Effector memory CD8-positive, alpha-beta T cell (primary cell): ENCODE measurements at places on chromosomes 13 and 19.

DNA sequence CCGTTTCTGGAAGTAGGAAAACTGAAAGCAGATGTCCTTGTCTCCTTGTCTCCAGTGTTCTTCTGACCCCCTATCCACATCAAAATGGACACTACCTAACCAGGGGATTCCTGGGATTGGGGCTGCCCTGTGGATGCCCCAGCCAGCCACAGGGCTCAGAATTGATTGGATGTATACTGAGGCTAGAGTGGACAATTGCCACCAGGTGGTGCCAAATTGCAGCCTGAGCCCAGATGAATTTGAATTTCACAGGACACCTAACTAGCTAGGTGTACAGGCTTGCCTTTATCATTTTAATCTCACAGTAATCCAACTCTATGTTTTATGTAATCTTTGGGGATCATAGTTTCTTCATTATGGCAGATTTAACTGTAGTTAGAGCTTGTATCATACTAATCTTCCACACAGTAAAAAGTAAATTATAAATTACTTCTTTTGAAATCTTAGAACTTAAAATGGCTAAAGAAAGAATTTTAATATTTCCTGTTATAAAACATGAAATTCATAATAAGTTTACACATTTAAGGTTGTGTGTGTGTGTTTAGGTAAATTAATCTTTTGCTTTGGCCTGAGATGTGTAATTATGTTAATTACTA lies 58.0 kb downstream of the PIBF1 start:
- no peak overlapping the region for H3K27ac ChIP-seq
- H3K36me3 ChIP-seq, result peaks cover 23% of the 10 kb centered on the region
- no peaks in the 10 kb centered on the region for H3K27me3 ChIP-seq

DNA sequence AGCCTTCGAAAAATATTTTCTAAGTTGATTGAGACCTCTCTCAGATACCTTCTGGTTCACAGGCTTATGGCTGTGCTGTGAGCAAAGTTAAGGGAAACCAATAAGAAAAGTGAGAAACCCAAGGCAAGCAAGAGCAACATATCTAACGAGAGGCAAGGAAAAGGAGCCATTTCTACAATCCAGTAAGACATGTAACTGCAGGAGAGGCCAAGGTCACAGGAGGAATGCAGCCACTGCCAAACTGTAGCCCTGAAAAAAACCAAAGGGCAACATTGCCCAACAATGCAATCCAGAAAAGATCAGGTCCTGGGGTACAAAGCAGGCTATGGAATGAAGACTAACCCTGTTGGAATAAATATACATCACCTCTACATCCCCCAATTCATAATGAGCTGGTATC lies 21.3 kb downstream of the SCGB2B2 start:
- no peaks in the 10 kb centered on the region for H3K4me1 ChIP-seq
- H3K4me3 ChIP-seq, result no peak overlapping the region
- DNase-seq, result no peak
- no peak overlapping the region for H3K27ac ChIP-seq
- H3K27me3 ChIP-seq, result peaks cover 61% of the 10 kb centered on the region

- H3K36me3 ChIP-seq, result peaks cover 82% of the 10 kb centered on the region
- H3K27me3 ChIP-seq, result no peaks in the 10 kb centered on the region
- no peak for DNase-seq
- H3K27ac ChIP-seq, result peak overlapping the region; percentile 73
- H3K4me1 ChIP-seq, result peaks cover 12% of the 10 kb centered on the region
- no peak overlapping the region for H3K4me3 ChIP-seq
Measured at GRCh38 chr19:16153582-16154336, 10.3 kb downstream of the HSH2D start.

- peaks cover 62% of the 10 kb centered on the region for H3K27me3 ChIP-seq
- H3K36me3 ChIP-seq, result peaks cover 4% of the 10 kb centered on the region
- H3K4me3 ChIP-seq, result no peak overlapping the region
- no peak for DNase-seq
- H3K27ac ChIP-seq, result no peak overlapping the region
- no peaks in the 10 kb centered on the region for H3K4me1 ChIP-seq
Measured at GRCh38 chr13:111404746-111405145, 84.3 kb downstream of the TEX29 start.

GRCh38 chr13:72293206-72293605 lies 426.2 kb upstream of the DACH1 start:
- H3K36me3 ChIP-seq, result no peaks in the 10 kb centered on the region
- no peak for DNase-seq
- no peaks in the 10 kb centered on the region for H3K27me3 ChIP-seq
- no peak overlapping the region for H3K27ac ChIP-seq

- no peak for DNase-seq
- H3K4me3 ChIP-seq, result peak within 1 kb of the TSS; percentile 91
- H3K4me1 ChIP-seq, result peaks cover 66% of the 10 kb centered on the region
- H3K36me3 ChIP-seq, result peaks cover 43% of the 10 kb centered on the region
- peak within 1 kb of the TSS; percentile 91 for H3K27ac ChIP-seq
- H3K27me3 ChIP-seq, result no peaks in the 10 kb centered on the region
Measured at GRCh38 chr13:99307247-99307646, at the start of gene GPR183. GPR183 (minus strand) TSS chr13:99307399; CDS start chr13:99296145, 11,254 bp downstream.

GRCh38 chr19:16143399-16144215 lies at the start of gene HSH2D:
HSH2D (plus strand) TSS chr19:16143685; CDS start chr19:16148751, 5,066 bp downstream.
- H3K27me3 ChIP-seq, result no peaks in the 10 kb centered on the region
- H3K27ac ChIP-seq, result peak within 1 kb of the TSS; percentile 98
- H3K36me3 ChIP-seq, result peaks cover 21% of the 10 kb centered on the region
- peak; percentile 73 for DNase-seq
- H3K4me1 ChIP-seq, result peaks cover 53% of the 10 kb centered on the region
- H3K4me3 ChIP-seq, result peak within 1 kb of the TSS; percentile 99

GRCh38 chr19:18769989-18770528 lies 21.0 kb downstream of the COMP start:
- H3K27me3 ChIP-seq, result no peaks in the 10 kb centered on the region
- H3K27ac ChIP-seq, result no peak overlapping the region

GRCh38 chr13:51420681-51421490 lies 31.9 kb downstream of the INTS6 start:
- H3K4me1 ChIP-seq, result peaks cover 67% of the 10 kb centered on the region
- no peak overlapping the region for H3K27ac ChIP-seq
- no peaks in the 10 kb centered on the region for H3K27me3 ChIP-seq
- H3K4me3 ChIP-seq, result peak overlapping the region; percentile 60
- no peak for DNase-seq
- peaks cover 17% of the 10 kb centered on the region for H3K36me3 ChIP-seq

GRCh38 chr13:53137779-53138178 lies 109.2 kb downstream of the OLFM4 start:
- no peak overlapping the region for H3K4me3 ChIP-seq
- no peaks in the 10 kb centered on the region for H3K27me3 ChIP-seq
- DNase-seq, result no peak
- H3K27ac ChIP-seq, result no peak overlapping the region

GRCh38 chr13:35598790-35599369 lies 122.4 kb upstream of the MAB21L1 start:
- DNase-seq, result no peak
- no peaks in the 10 kb centered on the region for H3K27me3 ChIP-seq
- H3K36me3 ChIP-seq, result no peaks in the 10 kb centered on the region
- no peak overlapping the region for H3K4me3 ChIP-seq

DNA sequence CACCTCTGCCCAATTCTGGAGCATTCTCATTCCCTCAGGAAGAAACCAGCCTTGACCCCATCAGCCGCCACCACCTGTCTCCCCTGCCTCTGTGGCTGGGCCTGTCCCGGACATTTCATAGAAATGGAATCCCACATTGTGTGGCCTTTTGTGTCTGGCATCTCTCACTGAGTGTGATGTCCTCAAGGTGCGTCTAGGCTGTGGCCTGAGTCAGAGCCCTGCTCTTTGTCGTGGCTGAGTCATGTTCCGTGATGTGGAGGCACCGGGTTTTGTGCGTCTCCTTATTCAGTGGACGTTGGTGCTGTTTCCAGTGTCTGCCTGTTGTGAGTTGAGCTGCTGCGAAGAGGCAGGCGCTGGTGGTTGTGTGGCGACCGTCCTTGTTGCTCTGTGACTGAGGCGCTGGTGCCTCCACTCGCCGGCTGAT lies 3.5 kb downstream of the FZR1 start:
- peaks cover 58% of the 10 kb centered on the region for H3K4me1 ChIP-seq
- peaks cover 49% of the 10 kb centered on the region for H3K36me3 ChIP-seq
- no peak for DNase-seq
- peak overlapping the region; percentile 35 for H3K27ac ChIP-seq
- no peaks in the 10 kb centered on the region for H3K27me3 ChIP-seq

DNA sequence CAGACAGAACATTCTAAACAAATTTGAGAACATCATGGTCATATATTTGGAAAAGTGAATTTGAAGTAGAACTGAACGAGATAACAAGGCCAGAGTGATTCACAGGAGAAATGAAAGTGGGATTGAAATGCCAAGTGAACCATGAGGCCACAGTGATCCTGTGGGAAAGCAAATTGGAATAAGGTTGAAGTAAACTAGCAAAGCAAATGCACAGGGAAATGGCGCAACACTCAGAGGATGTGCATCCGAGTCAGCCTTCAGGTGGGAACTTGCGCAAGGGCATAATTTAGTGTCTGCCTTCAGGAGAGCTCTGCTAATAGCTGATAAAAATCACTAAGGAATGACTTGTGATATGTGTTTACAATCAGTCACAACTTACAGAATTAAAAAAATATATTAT lies 696.6 kb downstream of the LIG4 start:
- H3K36me3 ChIP-seq, result no peaks in the 10 kb centered on the region
- no peaks in the 10 kb centered on the region for H3K4me1 ChIP-seq
- H3K4me3 ChIP-seq, result no peak overlapping the region
- H3K27me3 ChIP-seq, result no peaks in the 10 kb centered on the region
- no peak overlapping the region for H3K27ac ChIP-seq

- H3K27ac ChIP-seq, result no peak overlapping the region
- H3K36me3 ChIP-seq, result no peaks in the 10 kb centered on the region
- H3K4me1 ChIP-seq, result no peaks in the 10 kb centered on the region
- peaks cover 40% of the 10 kb centered on the region for H3K27me3 ChIP-seq
- H3K4me3 ChIP-seq, result no peak overlapping the region
- DNase-seq, result no peak
Measured at GRCh38 chr19:53311044-53311443, 22.5 kb upstream of the ZNF845 start.

DNA sequence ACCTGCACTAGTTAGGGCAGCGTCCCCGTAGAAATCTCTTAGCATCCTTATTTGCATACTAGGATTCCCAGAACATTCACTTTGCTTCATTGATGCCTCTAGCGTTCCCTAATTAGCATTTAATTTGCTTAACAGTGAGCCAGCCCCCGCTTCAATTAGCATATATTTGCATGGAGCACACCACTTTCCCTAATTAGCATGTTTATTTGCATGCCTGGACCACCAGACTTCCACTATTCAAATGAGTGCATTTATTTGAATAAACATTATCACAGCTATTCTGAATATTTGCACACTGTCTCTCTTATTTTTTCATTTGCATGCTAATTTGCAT lies 69.6 kb downstream of the RYR1 start:
- no peak overlapping the region for H3K4me3 ChIP-seq
- H3K27me3 ChIP-seq, result peaks cover 9% of the 10 kb centered on the region
- H3K36me3 ChIP-seq, result peaks cover 2% of the 10 kb centered on the region
- H3K4me1 ChIP-seq, result peaks cover 6% of the 10 kb centered on the region
- no peak overlapping the region for H3K27ac ChIP-seq

DNA sequence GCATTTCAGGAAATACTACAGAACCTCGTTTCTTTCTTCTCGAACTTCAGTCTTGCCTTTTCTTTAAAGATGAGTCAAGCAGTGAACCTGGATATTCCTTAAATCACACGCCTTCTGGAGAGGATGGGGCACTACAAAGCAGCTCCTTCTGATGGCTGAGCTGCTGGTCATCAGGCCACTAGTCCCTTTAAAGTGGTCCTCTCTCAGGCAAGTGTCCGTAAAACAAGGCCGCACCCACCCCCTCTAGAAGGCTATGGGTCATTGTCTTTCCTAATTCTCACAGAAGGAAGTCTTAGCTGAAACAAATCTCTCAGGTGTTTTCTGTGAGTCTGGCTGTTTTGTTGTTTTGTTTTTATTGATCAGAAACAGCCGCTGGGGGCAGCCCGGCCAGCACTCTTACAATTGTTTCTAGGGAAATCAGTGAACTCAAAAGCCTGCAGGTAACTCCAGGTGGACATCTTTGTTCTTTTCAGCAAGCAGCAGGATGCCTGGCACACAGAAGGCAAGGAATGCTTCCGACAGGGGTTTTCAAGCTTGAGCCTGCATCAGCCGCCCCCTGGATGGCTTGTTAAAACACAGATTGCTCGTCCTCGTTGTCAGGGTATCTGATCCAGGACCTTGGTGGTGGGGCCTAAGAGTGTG lies 45.4 kb downstream of the MBNL2 start:
- peaks cover 7% of the 10 kb centered on the region for H3K36me3 ChIP-seq
- no peaks in the 10 kb centered on the region for H3K27me3 ChIP-seq
- peaks cover 30% of the 10 kb centered on the region for H3K4me1 ChIP-seq
- H3K4me3 ChIP-seq, result no peak overlapping the region
- no peak for DNase-seq

DNA sequence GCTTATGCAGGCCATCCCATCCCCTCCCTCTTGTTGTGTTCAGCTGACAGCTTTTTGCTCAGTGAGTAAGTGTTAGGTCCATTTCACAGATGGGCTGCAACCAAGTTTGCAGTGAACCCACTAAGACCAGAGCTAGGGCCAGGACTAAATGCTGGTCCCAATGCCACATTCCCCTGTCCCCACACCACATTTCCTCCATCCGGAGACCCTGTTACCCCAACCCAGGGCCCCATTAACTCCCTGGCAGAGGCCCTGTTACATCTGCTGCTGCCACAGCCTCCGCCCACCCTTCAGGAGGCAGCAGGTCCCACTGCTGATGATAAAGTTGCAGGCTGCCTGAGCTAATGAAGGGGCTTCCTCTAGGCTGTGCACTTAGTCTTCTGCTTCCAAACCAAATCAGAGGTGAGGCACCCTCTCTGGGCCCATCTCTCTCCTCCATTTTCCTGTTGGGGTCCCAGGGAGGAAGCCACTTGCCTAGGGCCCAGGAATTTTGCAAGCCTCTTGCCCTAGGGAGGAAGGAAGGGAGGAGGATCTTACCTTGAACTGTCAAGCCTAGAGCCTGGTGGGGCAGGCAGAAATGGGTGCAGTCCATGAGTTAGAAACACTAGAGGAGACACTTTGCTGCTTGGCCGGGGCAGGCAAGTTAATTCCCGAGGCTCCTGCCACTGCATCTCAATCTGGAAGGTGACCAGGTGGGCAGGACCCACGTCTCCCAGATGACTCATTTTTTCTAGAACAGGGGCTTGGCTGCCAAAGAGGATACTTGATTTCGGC lies 3.4 kb upstream of the USF2 start:
- H3K27ac ChIP-seq, result peak overlapping the region; percentile 87
- DNase-seq, result no peak
- H3K4me3 ChIP-seq, result peak overlapping the region; percentile 88
- H3K4me1 ChIP-seq, result peaks cover 21% of the 10 kb centered on the region
- no peaks in the 10 kb centered on the region for H3K27me3 ChIP-seq

- peaks cover 37% of the 10 kb centered on the region for H3K4me1 ChIP-seq
- peaks cover 36% of the 10 kb centered on the region for H3K36me3 ChIP-seq
- peak overlapping the region; percentile 97 for H3K4me3 ChIP-seq
- no peaks in the 10 kb centered on the region for H3K27me3 ChIP-seq
- peak overlapping the region; percentile 100 for H3K27ac ChIP-seq
Measured at GRCh38 chr19:43597876-43598275, 1.5 kb downstream of the ZNF576 start.

DNA sequence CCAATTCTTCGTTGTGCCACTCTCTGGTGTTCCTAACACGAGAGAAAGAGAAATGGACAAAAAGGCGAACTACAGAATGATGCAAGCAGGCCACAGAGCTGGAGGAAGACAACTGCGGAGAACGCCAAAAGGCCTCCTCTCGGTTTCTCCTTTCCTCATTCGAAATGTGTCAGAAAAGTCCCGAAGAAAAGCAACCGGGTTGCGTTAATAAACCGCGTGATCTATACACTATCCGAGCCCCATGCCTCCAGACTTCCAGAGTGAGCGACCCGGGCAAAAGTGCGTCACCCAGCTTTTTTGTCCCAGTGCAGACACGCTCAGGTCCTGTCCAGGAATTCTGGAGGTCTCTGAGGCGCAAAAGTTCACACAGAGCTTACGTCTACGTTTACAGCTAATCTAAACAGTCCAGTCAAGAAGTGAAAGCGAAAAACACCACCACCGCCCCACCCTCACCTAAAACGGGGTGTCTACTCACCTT lies 413 bp downstream of the N4BP2L2 start:
- H3K27ac ChIP-seq, result peak overlapping the region; percentile 100
- peaks cover 9% of the 10 kb centered on the region for H3K27me3 ChIP-seq
- DNase-seq, result no peak
- H3K36me3 ChIP-seq, result peaks cover 48% of the 10 kb centered on the region
